ENCODE measurements at places on chromosomes 7 and 10. TPM values are rescaled to one million over a fixed set of nuclear protein-coding genes. Genes with fewer than 3 reads are reported as not detected.

- DNase-seq, result no peak
Observed at GRCh38 chr7:127322832-127323493, 69.5 kb downstream of the ZNF800 start.

GRCh38 chr7:44964831-44965440 is 13.9 kb downstream of the MYO1G start:
- no peak for DNase-seq

GRCh38 chr10:114624951-114625780 is 32.9 kb downstream of the ABLIM1 start:
- no peak for DNase-seq

PYROXD2 gene
- polyA plus RNA-seq, result 8.9 TPM

ANKRD30A gene
- not detected for polyA plus RNA-seq
